ENCODE measurements at places on chromosomes 13 and 19.

GRCh38 chr13:53200498-53201453, 172.2 kb downstream of the OLFM4 start:
- peak; percentile 85 for DNase-seq

DNA sequence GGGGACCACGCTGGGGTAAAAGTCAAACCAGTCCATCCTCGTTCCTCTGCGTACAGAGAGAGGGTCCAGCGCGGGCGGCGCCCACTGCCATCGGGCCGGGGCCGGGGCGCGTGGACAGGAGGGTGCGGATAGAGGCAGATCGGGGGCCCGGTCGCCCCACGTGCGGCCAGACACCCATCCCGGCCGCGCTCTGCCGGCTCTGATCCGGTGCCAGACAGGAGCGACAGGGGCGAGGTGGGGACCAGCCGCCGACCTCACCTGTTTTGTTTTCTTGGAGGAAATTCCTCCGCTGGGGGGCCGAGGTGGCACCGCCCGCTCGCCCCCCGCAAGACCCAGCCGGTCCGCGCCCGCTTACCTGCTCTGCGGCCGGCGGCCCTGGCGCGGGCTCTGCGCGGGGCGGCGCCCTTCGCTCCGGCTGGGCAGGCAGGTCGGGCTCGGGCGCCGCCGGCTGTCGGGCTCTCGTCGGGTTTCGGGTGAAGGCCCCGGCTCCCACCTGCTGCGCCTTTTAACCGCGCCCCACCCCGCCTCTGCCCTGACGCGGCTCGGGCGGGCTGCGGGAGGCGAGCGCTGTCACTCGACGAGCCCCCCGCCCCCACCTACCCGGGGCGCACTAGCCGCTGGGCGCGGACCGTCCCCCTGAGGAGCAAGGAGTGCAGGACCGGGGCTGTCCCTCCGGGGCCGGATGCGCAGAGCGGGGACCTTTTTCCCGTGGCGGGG, at the start of gene GJB6:
Gene GJB6, minus strand, starts transcription at position 481 of the 717 bp plus-strand sequence. CDS start 8,839 bp downstream, outside the sequence.
- DNase-seq: no peak

- DNase-seq: no peak
Observed at GRCh38 chr19:46935066-46935663, 74.4 kb downstream of the ARHGAP35 start.

DNA sequence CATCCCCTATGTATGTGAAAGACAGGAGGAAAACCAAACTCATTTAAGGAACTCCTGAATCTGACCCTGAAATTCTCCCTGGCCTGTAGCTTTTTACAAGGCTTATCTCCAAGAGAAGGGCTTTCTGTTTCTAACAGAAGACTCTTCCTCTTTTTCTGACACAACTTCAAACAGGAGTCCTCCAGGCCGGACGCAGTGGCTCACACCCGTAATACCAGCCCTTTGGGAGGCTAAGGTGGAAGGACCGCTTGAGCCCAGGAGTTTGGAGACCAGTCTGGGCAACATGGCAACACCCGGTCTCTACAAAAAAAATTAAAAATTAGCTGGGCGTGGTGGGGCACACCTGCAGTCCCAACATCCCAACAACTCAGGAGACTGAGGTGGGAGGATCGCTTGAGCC, 41.9 kb downstream of the CARS2 start:
- no peak for DNase-seq

GRCh38 chr19:47680858-47681332, 32.3 kb upstream of the EHD2 start:
- DNase-seq: no peak

DNA sequence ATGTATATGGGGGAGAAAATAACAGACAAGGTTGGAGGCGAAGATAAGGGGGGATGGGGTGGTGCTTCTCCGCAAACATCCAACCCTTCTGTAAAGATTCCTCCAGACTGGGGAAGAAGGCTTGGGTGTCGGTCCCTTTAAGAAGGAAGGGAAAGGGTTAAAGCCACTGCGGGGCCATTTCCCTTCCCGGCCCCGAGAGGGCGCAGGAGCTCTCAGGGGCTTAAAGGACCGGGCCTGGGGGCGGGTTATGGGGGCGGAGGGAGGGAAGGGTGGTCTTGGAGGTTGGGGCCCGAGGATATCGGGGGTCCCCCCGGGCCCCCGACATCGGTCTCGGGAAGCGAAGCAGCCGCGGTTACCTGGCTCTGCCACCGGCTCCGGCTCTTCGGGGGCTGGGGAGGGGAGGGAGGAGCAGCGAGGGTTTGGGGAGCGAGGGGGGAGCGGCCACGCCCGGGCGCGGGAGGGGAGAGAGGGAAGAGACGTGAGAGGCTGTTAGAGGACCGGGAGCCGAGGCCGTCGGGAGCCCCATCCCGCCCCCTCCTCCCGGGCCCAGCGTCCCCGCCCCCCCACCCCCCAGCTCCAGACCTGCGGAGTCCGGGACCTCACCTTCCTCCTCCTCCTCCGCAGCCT, 2.8 kb downstream of the TNNT1 start:
- DNase-seq: no peak

- no peak for DNase-seq
Observed at GRCh38 chr19:36987091-36987490, 71.0 kb downstream of the ZNF568 start.

DNA sequence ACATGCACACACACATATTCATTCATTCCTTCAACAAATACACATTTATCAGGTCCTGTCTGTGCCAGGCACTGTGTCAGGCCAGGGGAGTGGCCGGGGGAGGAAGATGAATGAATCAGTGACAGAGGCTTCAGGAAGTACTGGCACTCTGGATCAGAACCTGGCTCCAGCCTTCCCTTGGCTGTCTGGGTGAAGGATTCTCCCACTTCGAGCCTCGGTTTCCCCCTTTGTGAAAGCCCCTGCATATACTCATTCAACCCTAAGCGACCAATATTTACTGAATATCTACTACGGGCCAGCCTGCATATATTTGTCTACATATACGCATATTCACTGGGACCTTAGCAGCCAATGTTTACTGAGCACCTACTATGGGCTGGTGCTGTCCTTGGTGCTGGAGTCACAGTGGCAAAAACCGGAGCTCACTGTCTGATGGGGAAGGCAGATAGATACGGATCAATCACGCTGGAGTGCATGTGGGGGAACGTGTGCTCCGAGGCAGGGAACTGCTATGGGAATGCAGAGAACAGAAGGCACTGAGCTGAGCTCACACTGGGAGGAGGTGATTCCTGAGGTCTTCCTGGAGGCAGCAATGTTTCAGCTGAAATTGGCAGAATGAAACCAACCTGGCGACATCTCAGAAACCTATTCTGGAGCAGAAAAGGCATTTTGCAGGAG, 636 bp upstream of the ZNF579 start:
- DNase-seq: no peak

DNA sequence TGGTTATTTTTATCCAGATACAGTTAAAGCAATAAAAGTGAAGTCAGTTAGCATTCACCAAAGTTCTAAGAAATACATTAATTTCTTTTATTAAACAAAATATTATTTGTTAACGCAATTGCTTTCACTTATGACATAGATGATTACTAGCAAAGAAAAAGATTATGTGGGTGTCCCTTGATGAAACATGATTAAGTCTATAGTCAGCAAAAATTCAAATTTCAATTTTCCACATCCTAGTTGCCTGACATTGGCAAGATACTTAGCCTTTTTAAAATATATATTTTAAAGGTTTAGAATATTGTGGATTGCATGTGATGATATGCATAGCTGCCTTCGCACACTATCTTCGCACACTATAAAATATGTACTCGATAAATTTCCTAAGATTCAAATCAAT, 1780.5 kb upstream of the MIR17HG start:
- no peak for DNase-seq

- no peak for DNase-seq
Observed at GRCh38 chr13:84399320-84400085, 517.2 kb upstream of the SLITRK1 start.

- DNase-seq: no peak
Observed at GRCh38 chr13:112799394-112799793, 109.6 kb downstream of the ATP11A start.

- peak; percentile 85 for DNase-seq
Observed at GRCh38 chr19:1082165-1082927, 12.8 kb downstream of the POLR2E start.

DNA sequence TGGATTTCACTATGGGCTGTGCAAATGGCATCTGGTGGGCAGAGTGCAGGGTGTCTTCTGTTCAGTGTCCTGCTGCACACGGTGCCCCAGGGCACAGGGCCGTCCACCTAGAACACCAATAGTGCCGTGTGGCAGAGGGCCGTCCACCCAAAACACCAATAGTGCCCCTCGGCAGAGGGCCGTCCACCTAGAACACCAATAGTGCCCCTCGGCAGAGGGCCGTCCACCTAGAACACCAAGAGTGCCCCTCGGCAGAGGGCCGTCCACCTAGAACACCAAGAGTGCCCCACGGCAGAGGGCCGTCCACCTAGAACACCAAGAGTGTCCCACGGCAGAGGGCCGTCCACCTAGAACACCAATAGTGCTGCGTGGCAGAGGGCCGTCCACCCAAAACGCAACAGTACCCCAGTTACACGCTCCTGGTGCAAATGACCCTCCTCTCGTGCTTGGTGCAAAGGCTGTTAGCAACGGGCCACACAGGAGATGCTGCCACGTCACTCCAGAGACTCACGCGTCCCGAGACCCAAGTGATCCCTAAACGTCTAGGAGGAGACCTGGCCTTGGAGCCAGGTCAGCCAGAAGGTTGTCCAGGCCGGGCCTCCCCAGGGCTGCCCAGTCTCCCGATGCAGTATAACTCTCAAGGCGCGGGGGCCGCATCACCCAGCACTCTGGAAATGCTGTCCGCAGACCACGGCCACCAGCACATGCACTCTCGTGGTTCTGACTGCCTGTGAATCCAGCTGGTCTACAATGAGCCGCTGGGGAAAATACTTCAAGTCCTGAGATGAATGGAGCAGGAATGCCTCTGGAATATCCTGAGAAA, 51.5 kb downstream of the RASA3 start:
- DNase-seq: peak; percentile 62

GRCh38 chr19:29529646-29530539, 4.1 kb downstream of the VSTM2B start:
- DNase-seq: peak; percentile 59

DNA sequence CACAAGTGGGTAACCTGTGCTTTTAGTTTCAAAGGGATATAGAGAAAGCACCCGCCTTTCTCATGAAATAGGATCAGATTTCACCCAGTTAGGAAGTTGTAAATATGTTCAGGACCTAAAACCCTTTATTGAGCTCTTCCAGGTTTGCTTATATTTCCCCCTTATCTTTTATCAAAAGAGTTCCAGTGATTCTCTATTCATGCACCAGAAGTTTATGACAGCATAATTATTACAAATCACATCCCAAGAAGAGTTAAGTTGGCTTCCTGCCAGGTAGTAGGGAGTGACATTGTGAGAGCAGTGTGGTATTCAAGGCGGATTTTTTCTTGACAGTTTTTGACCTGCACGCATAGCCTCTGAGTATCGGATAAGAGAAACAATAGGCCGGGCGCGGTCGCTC, 190.3 kb downstream of the STK24 start:
- no peak for DNase-seq

- DNase-seq: no peak
Observed at GRCh38 chr19:55376241-55376933, at the start of gene TMEM190. Gene TMEM190, plus strand, starts transcription at chr19:55376826. Its CDS starts 28 bp downstream, at chr19:55376854.

DNA sequence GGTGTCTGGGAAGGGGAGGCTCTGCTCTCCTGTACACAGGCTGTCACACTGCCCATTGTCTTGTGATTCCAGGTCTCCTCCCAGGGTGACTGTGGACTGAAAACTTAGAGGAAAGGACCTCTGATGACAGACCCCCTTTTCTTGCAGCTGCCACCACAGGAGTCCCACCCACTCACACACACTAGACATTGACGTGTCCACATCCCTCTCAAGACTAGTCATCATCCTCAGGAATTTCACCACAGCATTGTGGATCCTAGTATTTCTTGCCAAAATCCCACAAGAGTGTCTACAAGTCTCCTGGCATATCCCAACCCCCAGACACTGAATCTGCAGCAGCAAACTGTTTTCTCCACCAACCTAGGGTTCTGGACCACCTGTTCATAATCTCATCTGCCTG, 5.3 kb downstream of the ZNF85 start:
- DNase-seq: no peak

DNA sequence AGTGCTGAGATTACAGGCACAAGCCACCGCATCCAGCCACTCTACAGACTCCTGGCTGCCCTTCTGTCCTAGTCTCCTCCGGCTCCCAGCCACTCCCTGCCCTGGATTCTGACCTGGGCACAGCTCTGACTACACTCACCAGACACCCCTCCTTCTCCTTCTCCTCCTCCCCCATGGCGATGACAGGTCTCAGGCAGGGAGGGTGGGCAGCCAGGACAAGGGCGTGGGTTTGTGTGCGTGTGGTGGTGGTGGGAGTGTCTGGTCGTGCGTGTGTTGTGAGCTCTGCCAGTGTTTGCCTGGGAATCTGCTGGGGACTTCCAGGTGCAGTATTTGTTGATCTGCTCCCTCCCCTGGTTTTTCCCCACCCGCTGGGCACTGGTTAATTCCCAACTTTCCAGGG, 3.0 kb upstream of the NCCRP1 start:
- DNase-seq: no peak

GRCh38 chr19:56639217-56639616, 3.7 kb upstream of the SMIM17 start:
- DNase-seq: no peak
